CD4-positive, alpha-beta T cell treated with Interleukin-10 for 1 hour (primary cell): ENCODE measurements at places on chromosomes 11 and 22.

- DNase-seq = no peak
These were observed 127.8 kb upstream of the PLET1 start for GRCh38 chr11:112388496-112388895.

GRCh38 chr22:28112190-28112544 lies 193.1 kb upstream of the PITPNB start:
- DNase-seq = no peak

- DNase-seq = no peak
These were observed 18.3 kb downstream of the CLMP start for GRCh38 chr11:123176785-123177184.

GRCh38 chr11:65720211-65720934 lies at the start of gene RNASEH2C:
RNASEH2C (minus strand) TSS chr11:65720798; CDS start chr11:65720758, 40 bp downstream.
- DNase-seq = peak; percentile 78

- no peak for DNase-seq
These were observed 103.2 kb downstream of the XKR3 start for GRCh38 chr22:16721961-16722360.

DNA sequence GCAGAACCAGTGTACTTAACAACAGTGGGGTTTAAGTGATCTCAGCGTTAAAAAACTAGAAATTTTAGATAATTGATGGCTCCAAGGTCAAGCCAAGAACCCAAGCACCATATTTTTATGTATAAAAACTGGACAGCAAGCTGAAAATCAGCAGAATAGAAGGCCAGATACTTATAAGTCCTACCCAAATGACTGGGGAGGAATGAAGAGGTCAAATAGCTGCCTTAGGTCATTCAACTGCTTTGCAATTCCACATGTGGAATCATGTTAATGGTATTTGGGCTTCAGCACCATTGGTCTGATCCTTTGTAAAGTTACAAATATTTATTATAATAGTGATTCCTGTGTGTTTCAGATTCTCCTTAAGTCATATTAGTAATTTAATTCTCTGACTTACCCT lies 108.4 kb downstream of the FAT3 start:
- no peak for DNase-seq

DNA sequence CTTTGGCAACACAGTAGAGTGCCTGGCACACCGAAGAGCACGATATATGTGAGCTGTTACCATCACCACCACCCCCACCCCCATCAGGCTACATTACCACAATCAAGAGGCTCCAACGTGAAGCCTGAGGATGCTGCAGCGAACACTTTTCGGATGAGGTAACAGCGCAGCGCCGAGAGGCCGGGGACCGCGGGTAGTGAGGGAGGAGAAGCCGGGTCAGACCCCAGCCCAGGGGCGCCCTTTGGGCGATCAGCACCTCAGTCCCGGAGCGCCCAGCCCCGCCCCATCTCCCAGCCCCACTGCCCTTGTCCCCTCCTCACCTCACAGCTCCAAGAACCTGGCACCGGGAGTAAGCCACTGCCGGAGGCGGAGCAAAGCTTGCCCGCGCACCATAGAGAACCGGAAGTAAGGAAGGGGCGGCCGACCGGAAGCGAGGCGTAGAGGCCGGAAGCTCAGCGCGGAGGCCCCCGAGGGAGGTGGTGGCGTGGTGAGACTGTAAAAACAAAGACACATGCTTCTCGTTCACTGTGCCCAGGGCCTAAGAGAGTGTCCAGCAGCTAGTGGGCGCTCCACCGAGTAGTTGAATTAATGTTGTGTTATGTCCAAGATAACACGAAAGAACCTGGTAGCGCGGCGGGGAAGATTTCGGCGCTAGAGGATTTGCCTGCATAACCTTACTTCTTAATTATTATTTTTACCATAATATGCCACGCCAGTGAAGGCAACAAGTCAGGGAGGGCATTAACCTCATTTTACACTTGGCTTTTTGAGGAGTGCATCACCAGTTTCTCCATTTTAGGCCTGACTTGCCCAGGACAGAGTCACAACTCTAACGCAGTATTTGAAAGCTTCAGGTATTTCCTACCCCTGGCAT lies at the start of gene THOC5:
TSS of gene THOC5 (minus strand) at position 407 of the 874 bp plus-strand sequence. CDS start 4,610 bp downstream, outside the sequence.
- peak; percentile 90 for DNase-seq

DNA sequence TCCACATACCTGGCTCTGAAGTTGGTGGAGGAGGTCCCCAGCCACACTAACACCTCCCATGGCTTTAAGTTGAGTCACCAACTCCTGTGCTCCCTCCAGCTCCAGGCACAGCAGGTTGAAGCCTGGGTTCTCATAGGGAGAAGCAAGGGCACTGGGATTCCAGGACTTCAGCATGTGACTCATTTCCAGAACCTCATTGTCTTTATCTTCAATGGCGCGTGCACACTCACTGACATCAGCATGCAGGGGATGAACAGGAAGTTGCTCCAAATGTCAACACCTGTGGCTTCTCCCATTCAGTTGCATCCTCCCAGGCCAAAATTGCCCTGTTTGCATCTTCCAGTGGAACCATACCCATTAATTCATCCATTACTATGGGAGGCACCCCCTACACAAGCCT lies 5.8 kb upstream of the UBQLNL start:
- no peak for DNase-seq

- no peak for DNase-seq
These were observed 22.4 kb downstream of the CCDC82 start for GRCh38 chr11:96367342-96367741.

GRCh38 chr22:30856741-30857502 lies 111.7 kb downstream of the MORC2 start:
- no peak for DNase-seq

- no peak for DNase-seq
These were observed 149.8 kb downstream of the TTC17 start for GRCh38 chr11:43508511-43508918.

DNA sequence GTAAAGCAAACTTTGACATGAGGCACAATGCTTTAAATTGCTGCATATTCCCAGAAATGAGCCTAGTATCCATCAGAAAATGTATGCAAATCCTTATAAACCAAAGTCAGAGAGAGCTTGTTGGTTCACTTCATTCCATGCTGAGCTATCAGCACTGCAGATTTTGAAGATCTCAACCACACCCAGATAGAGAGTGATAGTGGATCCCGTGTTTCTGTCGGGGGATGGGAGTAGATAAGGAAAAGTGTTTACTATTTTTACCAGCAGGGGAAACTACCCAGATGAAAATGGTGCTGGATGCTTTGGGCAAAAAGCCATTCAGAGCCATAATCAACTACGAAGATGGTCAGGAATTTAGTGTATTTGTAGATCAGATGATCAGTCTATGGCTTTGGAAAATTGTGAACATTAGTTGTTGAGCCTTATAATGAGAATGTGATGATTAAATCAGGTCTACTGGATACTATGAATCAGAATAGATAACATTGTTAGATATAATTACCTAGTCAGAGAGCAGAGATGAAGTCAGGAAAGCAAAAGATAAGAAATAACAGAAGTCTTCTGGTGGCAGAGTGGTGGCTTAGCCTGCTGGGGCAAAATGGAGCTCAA lies 10.8 kb downstream of the OR51B6 start:
- DNase-seq = no peak

DNA sequence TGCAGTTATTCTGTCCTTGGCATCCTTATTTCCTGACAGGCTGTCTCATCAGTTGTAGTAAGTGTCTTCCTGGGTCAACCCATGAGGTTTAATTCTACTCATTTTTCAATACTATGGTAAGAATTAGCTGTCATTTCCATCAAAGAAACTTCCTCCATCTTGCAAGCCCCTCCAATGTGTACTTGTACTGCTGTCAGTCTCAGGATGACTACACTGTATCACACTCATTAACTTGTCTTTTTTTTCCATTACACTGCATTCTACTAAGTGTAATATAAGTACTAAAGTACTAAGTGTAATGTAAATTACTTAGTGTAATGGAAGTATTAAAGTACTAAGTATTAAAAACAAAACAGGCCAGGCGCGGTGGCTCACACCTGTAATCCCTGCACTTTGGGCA lies 102.8 kb downstream of the CWF19L2 start:
- DNase-seq = no peak

DNA sequence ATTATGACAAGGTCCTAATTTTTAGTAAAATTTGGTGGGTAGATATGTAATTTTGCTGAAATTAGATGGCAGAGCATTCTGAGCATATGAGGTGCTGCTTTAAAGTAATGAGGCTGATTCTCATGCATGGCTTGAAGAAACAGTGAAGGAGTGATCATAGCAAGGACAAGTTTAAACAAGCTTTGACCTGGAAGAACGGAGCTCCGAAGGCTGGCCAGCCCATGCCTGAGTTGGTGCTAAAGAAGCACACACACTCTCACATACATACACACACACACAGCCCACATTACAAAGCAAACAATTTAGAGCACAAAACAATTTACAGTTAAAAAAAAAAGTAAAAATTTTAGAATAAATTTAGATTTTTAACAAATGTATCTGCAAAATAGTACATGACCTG lies 150.7 kb downstream of the DCDC1 start:
- no peak for DNase-seq

GRCh38 chr22:49155770-49156580 lies 671.7 kb downstream of the BRD1 start:
- DNase-seq = no peak

DNA sequence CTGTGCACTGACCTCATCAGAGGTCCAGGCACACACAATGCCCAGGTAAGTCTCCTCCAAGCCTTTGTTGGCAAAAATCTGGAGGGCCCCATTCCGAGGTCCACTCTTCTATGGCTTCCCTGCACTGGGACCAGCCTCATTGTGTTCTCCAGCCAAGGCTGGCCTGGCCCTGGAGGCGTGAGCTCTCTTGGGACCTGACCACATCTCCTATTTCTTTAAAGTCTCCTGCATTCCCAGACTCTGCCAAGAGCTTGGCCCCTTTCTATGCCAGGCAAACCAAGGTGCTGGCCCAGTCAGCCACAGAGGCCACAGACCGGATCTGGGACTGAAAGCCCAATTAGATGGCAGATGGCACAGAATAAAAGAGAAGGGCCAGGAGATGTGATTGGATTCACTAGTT lies 55.1 kb downstream of the C11orf58 start:
- no peak for DNase-seq

DNA sequence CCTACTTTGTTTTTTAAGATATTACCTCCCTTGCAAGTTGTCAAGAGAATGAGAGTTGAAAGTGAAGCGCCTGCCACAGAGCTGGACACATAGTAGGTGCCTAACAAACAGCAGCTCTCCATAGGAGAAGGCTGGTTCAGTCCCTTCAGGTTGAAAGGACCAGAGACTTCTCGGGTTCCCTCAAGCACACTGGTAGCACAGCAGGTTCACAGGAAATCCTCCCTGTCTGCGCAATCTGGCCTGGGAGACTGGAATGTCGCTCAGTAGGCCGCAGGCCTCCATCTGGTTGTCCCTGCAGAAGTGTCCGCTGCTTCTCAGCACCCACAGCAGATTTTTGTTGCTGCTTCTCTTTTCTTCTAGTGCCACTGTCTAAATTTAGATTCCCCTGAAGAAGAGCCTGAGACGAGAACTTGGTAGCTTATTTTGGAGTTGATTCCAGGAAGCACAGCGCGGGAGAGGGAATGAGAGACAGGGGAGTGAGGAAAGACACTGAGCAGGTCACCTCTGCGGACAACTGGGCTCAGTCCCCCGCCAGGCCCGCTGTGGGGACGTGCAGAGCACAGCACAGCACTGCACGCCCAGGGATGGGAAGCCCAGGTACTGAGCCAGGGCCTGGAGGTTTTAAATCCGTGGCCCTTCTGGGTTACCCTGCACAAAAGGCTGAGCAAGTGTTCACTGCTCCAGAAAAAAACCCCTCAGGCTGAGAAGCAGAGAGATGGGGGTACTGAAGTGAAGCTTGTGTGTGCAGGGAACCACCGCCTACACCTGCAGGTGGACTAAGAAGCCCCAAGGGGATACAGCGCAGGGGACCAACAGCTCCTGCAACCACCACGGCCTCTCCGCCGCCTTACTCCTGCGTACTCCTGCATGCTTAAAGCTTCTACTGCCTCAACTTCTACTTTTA lies 31.6 kb downstream of the RBX1 start:
- DNase-seq = no peak

GRCh38 chr22:30211124-30211820 lies 35.3 kb downstream of the LIF start:
- no peak for DNase-seq

- no peak for DNase-seq
These were observed 1110.4 kb downstream of the BRD1 start for GRCh38 chr22:48717076-48717810.

DNA sequence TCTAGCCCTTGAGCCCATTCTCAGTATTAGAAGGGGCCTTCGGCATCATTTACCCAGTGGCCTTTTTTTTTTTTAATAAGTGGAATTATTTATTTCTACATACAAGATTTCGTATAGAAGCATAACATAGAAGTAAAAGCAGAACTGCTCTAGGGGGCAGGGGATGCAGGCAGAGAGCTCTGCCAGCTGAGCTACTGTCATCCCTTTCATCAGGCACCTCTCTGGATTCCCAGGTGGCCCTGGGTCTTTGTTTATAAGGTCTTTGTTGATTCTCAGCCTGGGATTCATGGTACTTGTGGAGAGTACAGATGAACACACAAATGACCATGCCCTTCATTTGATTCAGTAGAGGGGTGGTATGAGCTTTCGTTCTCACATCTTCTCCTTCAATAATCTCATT lies 66.4 kb downstream of the GAB2 start:
- no peak for DNase-seq

- DNase-seq = no peak
These were observed 1398.1 kb downstream of the BRD1 start for GRCh38 chr22:48429446-48430020.

- peak; percentile 98 for DNase-seq
These were observed 6.7 kb downstream of the CENPM start for GRCh38 chr22:41939981-41940831.

GRCh38 chr11:109747839-109748238 lies 325.8 kb downstream of the C11orf87 start:
- no peak for DNase-seq

DNA sequence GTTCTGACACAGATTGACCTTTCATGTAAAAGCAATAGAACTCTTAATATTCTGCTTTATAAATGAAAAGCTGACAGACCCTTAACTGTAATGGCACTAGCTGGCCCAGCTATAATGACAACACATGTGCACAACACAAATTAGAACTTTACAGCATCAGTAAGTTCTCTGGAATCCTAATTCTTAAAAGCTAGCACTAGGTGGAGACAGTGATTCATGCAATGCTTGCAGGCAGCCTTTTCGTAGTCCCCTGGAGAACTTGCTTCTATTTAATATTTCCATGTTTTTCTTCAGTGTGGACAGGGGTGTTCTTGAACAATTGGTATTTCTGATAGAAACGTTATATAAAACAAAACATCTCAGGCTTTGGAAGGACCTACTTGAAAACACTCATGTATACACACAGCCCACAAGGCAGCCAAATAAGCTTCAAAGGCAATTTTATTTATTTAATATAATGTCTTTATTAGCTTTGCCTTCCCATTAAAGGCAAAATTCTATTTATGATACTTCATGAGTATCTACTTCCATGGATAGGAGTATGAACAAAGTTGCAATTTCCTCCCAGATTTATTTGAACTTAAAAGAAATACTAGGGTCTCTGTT lies 374.3 kb upstream of the MPPED2 start:
- no peak for DNase-seq

GRCh38 chr11:115869780-115870431 lies 365.7 kb upstream of the CADM1 start:
- DNase-seq = peak; percentile 24

DNA sequence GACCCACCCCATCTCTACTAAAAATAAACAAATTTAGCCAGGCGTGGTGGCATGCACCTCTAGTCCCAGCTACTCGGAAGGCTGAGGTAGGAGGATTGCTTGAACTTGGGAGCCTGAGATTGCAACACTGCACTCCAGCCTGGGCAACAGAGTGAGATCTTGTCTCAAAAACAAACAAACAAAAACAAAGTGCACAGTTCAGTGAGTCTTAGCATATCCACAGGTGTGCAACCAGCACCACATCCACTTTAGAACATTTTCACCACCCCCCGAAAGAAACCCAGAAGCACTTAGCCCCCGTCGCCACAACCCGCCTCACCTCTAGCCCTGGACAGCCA lies 27.4 kb downstream of the MB start:
- DNase-seq = no peak

- DNase-seq = peak; percentile 54
These were observed 1.3 kb downstream of the DENND5A start for GRCh38 chr11:9263840-9264315.
